ENCODE measurements at places on chromosomes 12 and 14.

DNA sequence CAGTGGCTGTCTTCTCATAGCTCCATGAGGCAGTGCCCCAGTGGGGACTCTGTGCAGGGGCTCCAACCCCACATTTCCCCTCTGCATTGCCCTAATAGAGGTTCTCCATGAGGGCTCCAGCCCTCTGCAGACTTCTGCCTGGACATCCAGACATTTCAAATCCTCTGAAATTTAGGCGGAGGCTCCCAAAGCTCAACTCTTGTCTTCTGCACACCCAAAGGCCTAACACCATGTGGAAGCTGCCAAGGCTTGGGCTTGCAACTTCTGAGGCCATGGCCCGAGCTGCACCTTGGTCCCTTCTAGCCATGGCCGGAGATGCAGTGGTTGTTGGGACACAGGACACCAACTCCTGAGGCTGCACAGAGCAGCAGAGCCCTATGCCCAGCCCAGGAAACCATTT is 20.5 kb upstream of the PPP2R5C start:
- DNase-seq, result no peak

DNA sequence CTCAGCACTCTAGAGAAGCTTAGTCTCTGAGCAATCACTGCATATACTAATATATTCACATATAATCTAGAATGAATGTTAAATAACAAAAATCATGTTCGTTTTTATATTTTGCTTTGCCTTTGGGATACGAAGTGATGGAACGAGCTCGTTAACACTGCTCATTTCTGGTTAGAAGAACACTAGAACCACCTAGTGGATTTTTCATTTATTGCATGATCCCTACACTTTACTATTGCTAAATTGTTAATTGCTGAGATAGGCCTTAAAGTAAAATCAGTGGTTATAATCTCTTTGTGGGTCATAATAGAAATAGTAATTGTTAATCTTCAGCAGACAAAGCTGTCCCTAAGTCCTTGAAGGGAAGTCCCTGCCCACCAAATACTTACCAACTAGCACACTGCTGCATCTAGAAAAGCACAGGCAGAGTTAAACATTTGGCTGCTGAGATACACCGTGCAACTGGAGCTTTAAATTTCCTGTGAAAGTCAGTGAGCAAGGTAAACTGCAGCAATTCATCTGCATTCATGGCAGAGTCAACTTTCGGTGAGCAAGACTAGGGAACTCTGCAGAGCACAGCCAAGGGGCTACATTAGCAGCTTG is 353.7 kb downstream of the APAF1 start:
- peak; percentile 68 for DNase-seq

DNA sequence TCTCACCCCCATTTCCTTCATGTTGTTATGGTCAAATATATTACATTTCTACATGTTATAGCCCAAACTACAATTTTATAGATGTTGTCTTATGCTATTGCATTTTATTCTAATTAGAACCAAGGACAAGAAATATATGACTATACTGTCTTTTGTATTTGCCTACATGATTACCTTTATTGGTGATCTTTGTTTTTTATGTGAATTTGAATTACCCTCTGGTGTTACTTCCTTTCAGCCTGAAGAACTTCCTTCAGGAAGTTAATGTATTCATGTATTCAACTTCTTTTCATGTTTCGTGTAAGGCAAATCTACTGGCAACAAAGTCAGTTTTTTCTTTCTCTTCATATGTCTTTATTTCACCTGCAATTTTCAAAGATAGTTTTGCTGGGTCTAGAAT is 8.7 kb upstream of the B3GNT4 start:
- no peak for DNase-seq

- DNase-seq, result no peak
These were observed 2.0 kb downstream of the INTS13 start for GRCh38 chr12:26935636-26936378.

DNA sequence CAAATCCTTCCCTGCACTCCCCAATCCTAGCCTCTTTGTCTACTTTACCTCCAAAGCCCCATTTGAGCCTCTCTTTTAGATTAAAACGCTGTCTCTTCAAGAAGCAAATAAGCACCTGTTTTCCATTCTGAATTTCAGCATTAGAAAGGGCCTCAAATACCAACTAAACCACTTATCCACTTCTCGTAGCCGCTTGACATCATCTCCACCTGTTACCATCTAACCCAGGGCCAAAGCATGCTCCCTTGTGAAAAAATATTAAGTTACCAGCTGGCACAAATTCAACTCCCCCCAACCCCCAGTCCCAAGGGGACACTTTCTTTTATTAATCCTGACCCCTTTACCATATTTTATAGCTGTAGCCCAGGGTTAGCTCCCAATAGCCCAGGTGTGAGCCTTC is 43.1 kb downstream of the GPHB5 start:
- no peak for DNase-seq

GRCh38 chr14:38755036-38755435 is 348.0 kb downstream of the SEC23A start:
- DNase-seq, result no peak

DNA sequence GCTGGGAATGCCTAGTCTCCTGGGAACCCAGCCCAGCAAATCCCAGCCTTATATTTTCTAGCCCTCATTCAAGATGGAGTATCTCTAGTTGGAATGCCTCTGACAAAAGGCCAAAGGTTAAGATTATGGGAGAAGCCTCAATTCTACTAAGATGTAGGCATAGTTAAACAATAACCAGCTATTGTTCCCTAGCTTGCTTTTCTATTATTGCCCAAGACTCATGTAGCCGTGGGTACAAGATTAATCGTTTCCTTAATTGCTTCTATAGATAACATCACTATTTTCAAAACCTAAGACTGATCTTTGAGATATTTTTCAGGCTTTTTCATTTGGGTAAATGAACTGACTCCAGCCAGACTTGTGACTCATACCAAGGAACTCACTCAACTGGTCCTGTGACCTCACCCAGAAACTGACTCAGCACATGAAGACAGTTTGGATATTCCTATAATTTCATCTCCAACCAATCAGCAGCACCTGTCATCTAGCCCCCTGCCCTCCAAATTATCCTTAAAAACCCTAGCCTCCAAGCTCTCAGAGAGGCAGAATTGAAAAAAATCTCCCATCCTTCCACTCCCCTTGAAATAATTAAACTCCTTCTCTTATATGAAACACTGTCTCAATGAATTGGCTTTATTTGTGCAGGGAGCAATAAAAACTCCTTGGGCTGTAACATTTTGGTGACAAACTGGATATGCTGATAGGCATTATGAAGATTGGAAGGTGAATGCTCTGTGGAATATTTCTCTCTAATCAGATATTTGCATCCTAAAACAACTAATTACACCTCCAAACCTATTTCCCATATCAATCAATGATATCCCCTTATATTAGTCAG is 589.0 kb downstream of the C12orf50 start:
- peak; percentile 94 for DNase-seq

- no peak for DNase-seq
These were observed 62.6 kb downstream of the FBXL14 start for GRCh38 chr12:1531654-1532374.

- peak; percentile 92 for DNase-seq
These were observed 113.4 kb downstream of the CRADD start for GRCh38 chr12:93790472-93791152.

GRCh38 chr12:2264651-2265232 is 212.0 kb downstream of the CACNA1C start:
- peak; percentile 94 for DNase-seq

DNA sequence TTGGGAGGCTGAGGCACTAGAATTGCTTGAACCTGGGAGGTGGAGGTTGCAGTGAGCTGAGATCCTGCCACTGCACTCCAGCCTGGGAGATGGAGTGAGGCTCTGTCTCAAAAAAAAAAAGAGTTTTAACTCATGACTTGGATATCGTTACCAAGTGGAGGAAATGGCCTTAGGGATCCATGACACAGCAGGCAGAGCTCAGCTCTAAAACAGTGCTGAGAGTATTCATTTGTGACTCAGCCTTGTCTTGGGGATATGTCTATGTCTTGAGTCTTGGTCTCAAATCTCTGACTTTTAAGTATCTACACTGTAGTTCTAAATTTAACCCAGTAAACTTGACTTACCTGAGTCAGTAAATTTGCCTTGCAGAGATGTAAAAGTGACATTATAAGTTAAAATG is 8.8 kb upstream of the PEX5 start:
- no peak for DNase-seq

DNA sequence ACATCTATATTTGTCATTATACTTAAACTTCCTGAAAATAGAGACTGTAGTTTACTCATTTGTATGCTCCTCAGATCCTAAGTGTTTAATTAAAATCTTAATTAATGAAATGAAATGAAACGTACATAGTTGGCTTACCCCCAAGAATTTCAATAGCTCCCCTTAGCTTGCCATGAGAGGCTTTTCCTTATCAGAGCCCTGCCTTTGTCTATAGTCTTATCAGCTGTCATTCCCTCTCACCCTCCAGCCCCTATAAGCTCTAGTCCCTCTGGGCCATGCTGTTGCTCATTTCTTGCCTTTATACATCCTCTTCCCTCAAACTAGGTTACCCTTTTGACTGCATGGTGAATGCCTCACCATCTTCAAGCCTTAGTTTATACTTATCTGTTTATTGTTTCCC is 1.1 kb upstream of the RTRAF start:
- no peak for DNase-seq

- DNase-seq, result no peak
These were observed 9.1 kb downstream of the MYRFL start for GRCh38 chr12:69834147-69834546.

DNA sequence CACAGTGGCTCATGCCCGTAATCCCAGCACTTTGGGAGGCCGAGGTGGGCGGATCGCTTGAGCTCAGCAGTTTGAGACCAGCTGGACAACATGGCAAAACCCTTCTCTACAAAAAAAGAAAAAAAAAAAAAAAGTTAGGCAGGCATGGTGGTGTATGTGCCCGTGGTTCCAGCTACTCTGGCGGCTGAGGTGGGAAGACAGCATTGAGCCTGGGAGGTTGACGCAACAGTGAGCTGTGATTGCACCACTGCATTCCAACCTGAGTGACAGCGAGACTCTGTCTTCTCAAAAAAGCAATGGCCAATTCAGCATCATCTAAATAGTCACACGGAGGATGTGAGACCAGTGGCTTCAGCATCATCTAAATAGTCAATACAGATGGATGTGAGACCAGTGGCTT is 10.4 kb upstream of the SAMD4A start:
- no peak for DNase-seq

- DNase-seq, result no peak
These were observed 76.1 kb downstream of the TSHR start for GRCh38 chr14:81031488-81031887.

DNA sequence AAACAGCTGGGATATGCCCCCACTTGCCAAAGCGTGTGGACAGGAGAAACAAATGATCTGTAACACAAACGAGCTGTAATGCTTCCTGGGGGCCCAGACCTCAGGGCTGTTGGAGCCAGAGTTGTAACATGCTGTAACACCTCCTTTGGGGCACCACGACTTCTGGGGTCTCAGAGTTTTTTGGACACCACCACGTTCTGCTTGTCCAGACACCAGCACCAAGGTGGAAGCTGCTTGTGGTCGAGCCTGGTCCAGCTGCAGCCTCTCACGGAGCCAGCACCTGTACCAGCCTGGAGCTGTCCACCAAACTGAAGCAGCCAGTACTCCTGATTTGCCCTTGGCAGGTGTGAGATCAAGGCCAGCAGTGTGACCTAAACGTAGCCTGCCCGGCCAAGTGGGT is 879.4 kb downstream of the SLC6A15 start:
- no peak for DNase-seq

DNA sequence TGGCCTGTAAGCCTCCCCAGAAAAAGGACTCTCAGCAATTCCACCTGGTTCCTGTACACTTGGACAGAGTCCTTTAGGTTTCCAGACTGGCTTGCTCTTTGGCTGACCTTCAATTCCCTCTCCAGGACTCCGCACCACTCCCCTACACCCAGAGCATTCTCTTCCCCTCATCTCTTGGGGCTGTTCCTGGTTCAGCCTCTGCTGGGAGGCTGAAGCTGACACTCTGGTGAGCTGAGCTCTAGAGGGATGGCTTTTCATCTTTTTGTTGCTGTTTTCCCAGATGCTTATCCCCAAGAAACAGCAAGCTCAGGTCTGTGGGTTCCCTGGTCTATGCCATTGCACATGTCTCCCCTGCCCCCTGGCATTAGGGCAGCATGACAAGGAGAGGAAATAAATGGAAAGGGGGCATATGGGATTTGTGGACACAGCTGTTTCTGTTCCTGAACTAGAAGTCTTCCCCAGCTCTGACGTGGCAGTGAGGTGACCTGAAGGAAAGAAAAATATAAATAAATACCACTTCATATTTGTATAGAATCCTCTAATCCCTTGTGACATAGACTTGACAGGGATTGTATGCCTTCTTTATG is 1.3 kb downstream of the RNASE7 start:
- DNase-seq, result no peak

GRCh38 chr12:13956060-13956590 is 25.3 kb downstream of the GRIN2B start:
- DNase-seq, result no peak

- DNase-seq, result no peak
These were observed 3.8 kb downstream of the MLH3 start for GRCh38 chr14:75047506-75047905.

DNA sequence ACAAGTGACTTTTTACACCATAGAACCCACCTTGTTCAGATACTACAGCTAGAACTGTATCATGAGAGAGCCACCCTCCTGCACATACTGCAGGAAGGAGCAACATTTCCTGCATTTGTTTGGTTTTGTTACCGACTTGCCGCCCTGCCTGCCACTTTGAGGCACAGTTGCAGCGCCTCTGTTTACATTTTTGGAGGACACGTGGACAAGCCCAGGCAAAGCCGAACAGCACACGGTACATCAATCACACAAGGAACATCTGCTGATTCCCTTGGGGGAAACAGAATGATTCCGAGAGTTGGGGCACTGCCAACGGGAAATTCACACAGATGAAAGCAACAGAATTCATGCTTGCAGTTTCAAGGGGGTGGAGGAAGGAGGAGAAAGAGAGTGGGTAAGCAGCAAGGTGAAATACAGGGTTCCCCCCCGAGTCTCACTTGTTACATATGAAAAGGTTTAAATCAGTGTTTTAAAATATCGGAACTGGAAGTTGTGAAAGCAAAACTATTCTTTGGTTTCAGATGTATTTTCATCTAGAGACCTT is 110.7 kb downstream of the BTG1 start:
- peak; percentile 89 for DNase-seq

DNA sequence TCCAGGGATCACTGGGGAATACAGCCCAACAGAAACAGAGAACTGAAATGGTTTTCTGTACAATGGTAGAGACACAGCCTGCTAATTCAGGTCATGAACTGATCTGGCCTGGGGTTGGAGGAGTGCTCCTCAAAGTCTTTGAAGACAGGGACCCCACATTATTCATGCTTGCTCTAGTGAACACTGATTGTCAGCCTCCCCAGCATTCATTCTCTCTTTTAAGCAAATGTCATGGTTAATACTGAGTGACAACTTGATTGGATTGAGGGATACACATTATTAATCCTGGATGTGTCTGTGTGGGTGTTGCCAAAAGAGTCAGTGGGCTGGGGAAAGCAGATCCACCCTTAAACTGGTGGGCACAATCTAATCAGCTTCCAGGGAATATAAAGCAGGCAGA is 288.4 kb upstream of the NOS1 start:
- DNase-seq, result no peak

DNA sequence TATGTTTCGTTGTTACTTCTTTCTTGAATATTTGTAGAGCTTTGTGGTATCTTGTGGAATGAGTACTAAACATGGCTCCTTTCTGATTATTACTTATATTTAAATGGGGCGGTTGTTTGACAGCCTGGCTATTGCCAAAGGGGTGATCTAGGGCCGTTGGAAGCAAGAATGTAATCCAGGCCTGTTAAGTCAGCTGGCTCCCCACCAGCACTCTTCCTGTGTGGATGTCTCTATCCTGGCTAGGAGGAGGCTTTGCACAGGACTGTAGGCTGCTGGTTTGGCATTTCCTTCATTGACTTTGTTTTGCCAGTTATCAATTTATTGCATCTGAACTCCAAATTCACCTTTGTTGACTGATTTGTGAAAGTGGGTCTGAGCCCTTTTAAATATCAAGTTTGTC is 5.6 kb downstream of the FAM234B start:
- DNase-seq, result peak; percentile 62
